Stimulated activated CD4-positive, alpha-beta T cell treated with anti-CD3 and anti-CD28 coated beads, TNF-alpha, amount 100 ng/mL, for 48 hours (primary cell): ENCODE measurements at places on chromosomes 11 and 22.
A peak's percentile ranks its signal among the peaks of the same experiment; 100 is the strongest.

DNA sequence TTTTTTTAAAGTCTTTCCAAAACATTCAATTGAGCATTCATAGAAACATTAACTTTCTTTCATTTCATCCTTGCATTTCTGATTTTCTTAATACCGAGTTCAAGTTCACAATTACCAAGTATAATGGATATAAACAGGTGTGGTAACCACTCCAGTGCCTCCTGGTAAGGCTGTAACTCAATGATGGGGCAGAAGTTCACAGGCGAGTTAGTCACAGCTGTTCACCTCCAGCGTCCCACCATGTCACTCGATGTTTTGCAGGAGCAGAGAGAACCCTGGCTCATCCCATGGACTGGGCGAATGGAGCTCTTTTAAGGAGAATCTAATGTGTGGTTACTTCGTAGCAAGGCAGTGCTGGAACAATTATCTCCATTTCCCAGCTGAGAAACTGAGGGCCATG is 94.4 kb upstream of the ALX4 start:
- DNase-seq: no peak

DNA sequence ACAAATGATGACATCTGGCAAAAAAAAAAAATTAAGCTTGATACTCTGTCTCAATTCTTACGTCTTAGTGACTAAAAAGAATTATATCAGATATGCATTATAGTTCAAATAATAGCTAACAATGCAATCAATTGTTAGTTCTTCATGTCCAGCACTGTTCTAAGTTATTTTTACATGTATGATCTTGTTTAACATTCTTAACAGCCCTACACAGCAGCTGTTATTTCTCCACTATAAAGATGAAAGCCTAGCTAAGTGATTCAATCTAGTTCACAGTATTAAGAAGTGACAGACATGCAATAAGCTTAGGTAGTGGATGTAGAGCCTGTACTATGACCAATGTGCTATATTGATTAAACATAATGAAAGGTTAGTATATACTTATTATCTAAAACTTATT is 4.1 kb downstream of the ZNF214 start:
- DNase-seq: no peak

GRCh38 chr11:8262552-8263108 is 1.0 kb downstream of the LMO1 start:
- DNase-seq: no peak

- DNase-seq: no peak
Observed at GRCh38 chr22:20243176-20243536, 25.0 kb downstream of the RTN4R start.

- DNase-seq: peak; percentile 37
Observed at GRCh38 chr11:44950625-44951476, at the start of gene TP53I11. TSS of gene TP53I11 (minus strand) at chr11:44950883. CDS start at chr11:44938335, 12,548 bp downstream.

DNA sequence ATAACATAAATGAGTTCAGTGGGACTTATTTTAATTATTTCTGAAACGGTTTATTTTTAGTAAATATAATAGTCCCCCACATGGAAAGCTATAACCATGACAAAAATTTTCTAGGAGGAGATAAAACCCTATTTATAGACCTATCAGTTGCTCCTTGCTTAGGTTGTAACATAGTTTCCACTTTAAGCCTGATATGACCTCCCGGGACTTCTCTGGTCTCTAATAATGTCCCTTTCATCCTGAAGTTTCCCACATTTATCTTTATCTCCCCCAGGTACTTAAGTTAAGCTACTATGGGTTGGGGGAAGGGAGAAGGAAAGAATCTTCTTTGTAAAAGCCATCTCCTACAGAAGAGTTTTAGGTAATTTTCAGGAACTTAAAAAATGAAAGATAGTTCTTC is 117.7 kb downstream of the RBFOX2 start:
- DNase-seq: no peak

DNA sequence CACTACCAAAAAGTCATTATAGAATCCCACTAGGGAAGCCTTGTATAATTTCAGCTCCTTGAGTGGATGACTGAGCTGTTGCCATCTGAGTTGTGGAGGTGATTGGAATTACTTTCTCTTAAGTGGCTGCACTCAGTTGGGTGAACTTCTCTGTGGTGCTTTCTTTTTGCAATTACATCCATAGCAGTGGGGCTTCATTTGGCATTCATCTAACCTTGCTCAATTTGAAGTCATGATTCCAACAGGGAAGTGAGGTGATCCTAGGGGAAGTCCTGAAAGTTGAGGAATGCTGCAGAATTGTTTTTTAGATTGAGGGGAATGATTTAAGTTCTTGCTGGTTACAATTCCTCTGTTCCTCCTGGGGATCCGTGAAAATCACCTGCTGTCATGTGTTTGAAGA is 39.6 kb downstream of the ARHGAP42 start:
- no peak for DNase-seq

DNA sequence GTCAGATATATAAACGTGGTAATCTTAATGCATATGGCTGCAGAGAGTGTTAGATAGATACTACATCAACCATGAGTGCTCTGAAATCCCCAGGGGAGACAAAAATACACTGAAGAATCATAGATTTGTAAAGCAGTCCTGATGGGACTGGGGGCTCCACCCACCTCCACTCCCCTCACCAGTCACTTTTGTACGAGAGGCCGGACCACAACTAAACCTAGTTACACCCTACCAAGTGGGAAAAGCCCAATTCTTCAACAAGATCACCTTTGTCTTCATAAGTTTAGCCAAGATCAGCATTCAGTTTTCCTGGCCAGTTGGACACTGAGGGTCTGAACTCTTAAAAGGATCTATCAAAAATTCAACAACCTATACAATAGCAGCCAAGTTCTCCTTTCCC is 1.5 kb downstream of the SF1 start:
- DNase-seq: no peak

DNA sequence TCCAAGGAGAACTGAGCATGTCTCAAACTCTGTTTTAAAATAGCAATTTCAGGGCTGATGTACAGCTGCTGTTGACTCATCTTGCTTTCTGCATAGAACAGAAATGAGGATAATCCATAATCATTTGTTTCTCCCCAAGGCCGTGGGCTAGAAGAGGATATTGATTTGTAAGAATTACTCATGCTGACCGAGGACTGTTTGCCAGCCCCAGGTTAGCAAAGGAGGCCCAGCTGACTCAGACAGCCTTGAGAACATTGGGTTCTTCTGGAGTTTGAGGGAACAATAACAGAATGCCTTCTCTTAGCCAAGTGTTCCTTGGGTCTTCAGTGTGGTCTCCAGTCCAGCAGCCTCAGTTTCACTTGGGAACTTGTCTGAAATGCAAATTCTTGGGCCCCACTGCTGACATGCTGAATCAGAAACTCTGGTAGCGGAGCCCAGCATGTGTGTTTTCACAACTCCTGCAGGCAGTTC is 92.0 kb downstream of the ZC3H12C start:
- DNase-seq: no peak

GRCh38 chr22:38415046-38415445 is 40.0 kb downstream of the KCNJ4 start:
- DNase-seq: no peak

- DNase-seq: no peak
Observed at GRCh38 chr11:33532257-33532656, 168.4 kb downstream of the C11orf91 start.

DNA sequence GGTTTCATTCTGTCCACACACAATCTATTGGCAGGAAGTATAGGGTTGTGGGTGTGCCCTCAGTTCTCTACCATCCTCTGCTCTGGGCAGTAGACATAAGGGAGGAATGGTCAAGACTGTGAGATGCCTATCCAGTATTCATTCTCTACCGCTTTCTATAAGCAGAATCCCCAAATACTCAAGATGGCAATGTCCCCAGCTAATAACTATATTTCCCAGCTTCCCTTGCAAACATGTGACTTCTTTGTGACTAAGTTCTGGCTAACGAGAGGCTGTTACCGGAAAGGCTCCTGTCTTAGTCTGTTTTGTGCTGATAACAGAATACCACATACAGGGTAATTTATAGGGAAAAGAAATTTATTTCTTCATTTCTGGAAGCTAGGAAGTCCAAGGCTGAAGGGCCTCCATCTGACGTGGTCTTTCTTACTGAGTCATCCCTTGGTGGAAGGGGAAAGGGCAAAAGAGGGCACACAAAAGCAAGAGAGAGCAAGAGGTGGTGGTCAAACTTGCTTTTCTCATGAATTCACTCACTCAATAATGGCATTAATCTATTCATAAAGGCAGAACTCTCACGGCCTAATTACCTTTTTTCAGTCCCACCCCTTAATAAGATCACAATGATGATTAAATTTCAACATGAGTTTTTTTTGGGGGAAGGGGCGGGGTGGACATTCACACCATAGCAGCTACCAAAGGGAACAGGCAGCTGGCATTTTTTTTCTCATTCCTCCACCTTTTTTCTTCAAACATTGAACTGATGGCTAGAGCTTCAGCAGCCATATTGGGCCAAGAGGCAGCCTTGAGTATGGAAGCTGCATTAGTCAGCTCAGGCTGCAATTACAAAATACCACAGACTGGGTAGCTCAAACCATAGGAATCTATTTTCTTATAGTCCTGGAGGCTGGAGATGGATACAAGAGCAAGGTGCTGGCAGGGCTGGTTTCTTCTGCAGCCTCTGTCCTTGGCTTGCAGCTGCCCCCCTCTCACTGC is 109.7 kb upstream of the OR9Q1 start:
- no peak for DNase-seq

DNA sequence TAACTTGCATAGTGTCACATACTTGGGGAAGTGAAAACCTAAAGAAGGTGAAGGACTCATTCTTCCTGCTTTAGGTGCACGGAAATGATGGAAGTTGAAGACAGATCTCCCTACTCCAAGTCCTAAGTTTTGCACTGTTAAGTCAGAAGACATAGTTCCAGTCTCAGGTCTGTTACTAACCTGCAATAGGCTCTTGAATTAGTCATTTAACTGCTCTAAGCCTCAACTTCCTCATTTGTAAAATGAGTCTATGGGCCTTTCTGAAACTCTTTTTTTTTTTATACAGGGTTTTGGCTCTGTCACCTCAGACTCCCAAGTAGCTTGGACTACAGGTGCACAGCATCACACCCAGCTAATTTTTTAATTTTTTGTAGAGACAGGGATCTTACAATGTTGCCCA is 30.8 kb upstream of the POU2AF1 start:
- no peak for DNase-seq

DNA sequence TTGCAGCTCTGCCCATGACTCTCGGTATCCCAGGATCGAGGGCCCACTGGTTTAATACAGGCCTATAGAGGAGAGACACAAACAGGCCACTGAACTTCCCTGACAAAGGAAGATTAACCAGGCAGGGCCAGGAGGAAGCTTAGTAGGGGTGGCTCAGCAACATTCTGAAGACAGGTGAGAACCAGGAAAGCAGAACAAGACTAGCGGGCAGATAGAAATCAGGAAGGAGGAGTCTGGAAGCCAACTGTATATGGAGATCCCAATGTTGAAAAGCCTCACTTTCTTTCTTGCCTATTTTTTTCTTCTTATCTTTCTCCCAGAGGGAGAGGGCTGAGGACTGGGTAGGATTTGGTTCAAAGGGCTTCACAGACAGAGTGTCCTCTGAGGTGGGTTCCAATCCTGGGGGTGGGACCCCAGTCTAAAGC is 5.4 kb downstream of the PI4KA start:
- no peak for DNase-seq

GRCh38 chr22:31243339-31244045 is 31.4 kb downstream of the LIMK2 start:
- DNase-seq: no peak

- DNase-seq: no peak
Observed at GRCh38 chr11:62603072-62603408, 1.4 kb upstream of the MTA2 start.

- no peak for DNase-seq
Observed at GRCh38 chr22:24871611-24872205, 65.7 kb downstream of the SGSM1 start.

GRCh38 chr11:18463439-18463838 is 7.8 kb downstream of the LDHAL6A start:
- no peak for DNase-seq

- no peak for DNase-seq
Observed at GRCh38 chr11:71248251-71248570, 4.2 kb downstream of the SHANK2 start.

DNA sequence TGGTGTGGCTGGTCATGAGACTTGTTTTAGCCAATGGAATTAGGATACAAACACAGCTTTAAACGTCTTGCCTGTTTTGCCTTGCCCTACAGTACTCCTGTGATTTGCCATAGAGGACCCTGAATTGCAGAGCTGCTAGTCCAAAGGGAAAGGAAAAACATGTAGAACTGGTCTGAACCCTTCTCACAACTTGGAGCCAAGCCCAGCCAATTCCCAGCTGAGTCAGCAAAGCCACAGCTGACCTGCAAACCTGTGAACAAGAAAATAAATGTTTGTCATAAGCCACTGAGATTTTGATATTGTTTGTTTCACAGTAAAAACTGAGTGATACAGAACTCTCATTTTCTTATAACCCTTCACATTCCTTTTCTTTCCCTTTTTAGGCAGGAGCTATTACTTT is 360.5 kb upstream of the API5 start:
- no peak for DNase-seq

DNA sequence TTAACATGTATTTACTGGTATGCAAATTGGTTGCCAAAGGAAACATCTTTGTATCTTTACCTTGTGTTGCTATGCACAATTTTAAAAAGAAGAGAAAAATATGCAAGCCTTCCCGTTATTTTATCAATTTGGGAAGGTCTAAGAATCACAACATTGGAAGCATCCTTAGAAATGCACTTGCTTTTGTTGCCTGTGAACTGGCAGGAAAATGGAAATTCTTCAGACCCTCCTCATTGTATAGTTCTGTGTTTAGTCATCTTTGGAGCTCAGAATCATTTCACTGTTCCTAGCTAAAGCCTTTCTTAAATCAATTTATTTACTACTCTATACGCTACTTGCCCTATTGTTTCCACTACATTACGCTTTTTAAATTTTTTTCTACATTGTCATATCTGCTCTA is 574.5 kb downstream of the DLG2 start:
- no peak for DNase-seq

DNA sequence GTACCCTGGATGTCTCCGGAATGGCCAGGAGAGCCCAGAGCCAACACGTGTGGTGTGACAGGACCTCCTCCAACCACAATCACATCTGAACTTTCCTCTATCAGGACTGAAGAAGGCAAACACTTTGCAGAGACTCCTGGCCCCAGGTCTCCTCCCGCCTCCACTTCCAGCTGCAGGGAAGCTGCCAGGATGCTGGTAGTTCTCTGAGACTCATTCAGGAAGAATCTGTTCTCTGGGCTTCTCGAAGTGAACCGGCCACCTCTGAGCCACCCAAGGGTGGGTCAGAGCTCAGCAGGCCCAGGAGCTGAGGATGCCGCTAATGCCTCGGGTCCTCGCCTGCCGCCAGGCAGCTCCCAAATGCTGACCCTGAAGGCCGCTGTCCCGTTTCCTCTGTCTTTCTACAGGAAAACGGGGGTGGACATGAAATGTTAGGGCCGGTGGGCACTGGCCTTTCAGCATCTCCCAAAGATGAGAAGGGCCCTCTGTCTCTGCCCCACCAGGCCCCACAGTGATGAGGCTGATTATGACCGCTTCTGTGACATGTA is 789.9 kb downstream of the BRD1 start:
- DNase-seq: no peak

DNA sequence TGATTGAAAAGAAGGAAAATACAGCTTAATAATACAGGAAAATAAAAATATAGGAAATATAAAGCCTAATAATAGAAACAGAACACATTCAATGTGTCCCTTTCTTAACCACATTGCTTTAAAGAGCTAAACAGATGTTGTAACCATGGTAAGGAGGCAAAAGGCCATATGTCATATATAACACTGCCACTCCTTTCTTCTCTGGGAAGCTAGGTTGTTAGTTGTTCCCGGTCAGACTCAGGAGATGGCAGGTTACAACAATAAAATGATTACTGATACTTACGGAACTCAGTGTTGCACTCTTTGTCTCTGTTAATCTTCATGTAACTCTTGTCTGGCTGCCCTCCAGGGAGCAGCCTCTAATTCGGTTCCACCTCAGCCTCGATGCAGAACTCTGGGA is 134.7 kb upstream of the PGR start:
- no peak for DNase-seq

GRCh38 chr22:37545703-37546436 is 14.4 kb upstream of the CDC42EP1 start:
- DNase-seq: no peak
